Stimulated activated CD4-positive, alpha-beta T cell treated with anti-CD3 and anti-CD28 coated beads, TNF-alpha, amount 100 ng/mL, for 4 hours (primary cell): ENCODE measurements at places on chromosomes 3 and 15.

- no peak for DNase-seq
These were observed 53.4 kb upstream of the EPHA6 start for GRCh38 chr3:96760956-96761355.

DNA sequence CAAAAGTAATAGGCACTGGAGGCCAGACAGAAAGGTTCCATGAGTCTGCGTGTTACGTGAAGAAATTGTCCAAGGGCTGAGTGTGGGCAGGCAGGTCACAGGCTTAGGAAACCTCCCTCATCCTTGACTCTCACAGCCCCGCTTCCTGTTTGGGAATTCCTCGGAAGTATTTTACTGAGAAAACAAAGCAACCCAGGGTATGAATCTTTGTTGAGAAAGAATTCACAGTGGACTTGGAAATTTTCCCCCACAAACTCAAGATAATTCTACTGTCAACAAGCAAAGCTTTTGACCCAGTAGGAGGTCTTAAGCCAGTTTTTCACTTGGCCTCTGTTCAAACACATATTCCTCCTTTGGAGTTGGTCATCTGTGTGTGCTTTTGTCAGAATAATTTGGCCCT, 377.1 kb upstream of the TPM1 start:
- DNase-seq = no peak

GRCh38 chr3:53689681-53690080, 156.5 kb downstream of the CHDH start:
- no peak for DNase-seq

- DNase-seq = no peak
These were observed 14.1 kb downstream of the CTSH start for GRCh38 chr15:78930577-78931388.
